ENCODE measurements at places on chromosomes 3 and 15.
A peak's percentile ranks its signal among the peaks of the same experiment; 100 is the strongest.

DNA sequence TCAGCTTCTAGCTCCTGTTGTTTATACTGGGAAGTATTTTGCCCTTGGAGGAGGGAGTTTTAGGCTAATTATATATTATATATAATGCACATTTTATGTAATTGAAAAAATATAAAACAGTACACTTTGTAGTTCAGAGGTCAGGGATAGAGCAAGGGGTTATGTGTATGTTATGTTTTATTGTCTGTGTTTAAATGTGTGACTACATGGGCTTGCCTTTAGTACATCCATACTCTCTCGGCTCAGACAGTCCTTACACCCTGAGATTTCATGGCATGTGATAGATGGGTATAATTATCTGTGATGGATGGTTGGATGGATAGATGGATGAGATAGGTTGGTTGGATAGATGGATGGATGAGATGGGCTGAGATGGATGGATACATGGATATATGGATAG lies 17.4 kb upstream of the ST3GAL6 start:
- no peak for DNase-seq

DNA sequence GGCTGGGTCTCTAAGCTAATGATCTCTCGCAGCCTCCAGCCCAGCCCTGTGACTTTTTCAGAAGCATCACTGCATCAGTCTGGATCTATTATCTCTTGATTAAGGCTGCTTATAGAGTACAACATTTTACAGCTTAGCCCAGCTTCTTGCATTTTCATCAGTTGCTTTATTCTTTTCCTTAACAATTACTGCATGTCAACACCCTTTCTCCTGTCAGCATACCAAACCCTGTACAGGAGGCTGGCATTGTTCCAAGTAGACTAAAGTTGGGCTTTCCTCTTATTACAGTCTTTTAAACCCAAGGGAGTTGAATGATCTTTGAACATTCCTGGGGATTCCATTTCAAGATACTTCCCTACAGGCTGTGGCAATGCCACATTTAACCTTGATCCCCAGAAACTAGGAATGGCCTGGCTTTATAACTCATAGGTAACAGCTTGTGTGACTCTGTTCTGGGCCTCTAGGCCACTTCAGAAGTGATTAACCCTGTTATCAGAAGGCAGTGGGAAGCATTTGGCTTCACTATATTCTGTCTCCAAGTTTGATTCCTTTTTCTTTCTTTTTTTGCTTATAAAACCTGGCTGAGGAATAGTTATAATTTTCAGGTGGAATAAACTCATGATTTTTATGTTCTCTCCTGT lies 182.9 kb downstream of the KCNMB2 start:
- DNase-seq: no peak

- no peak for DNase-seq
Observed at GRCh38 chr15:26477044-26477443, 295.8 kb downstream of the GABRB3 start.

DNA sequence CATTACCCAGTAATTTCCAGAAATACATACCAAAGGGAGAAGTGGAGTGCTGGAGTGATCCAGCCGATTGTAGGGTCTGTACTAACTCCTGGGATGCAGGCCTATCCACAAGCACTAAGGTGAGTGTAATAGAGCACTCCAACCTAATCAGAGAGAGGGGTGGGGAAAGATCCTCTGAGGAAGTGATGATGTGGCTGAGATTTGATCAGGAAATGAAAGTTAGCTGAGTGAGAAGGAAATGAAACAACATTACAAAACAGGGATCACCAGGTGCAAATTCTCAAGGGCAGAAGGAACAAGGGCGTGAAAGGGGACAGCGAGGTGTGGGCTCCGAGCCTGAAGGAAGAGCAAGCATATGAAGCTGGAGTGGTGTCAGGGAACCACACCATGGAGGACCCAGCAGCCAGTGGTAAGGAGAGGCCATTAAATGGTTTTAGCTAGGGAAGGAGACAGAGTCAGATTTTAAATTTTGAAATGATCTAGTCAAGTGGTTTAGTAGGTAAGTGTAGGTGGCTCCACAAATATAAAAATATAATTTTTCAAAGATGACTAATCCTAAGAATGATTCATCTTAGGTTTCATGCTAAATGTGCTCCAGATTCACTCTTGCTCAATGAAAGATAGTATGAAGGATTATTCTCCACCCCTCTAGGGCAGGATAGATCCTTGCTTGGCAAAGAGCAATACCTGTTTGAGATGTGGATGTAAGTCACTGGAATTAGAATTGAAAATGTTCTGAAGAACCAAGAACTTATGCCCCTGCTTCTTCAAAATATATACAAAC lies 348.7 kb downstream of the TBL1XR1 start:
- DNase-seq: no peak

GRCh38 chr3:101351829-101352228 lies 31.5 kb upstream of the IMPG2 start:
- DNase-seq: no peak

DNA sequence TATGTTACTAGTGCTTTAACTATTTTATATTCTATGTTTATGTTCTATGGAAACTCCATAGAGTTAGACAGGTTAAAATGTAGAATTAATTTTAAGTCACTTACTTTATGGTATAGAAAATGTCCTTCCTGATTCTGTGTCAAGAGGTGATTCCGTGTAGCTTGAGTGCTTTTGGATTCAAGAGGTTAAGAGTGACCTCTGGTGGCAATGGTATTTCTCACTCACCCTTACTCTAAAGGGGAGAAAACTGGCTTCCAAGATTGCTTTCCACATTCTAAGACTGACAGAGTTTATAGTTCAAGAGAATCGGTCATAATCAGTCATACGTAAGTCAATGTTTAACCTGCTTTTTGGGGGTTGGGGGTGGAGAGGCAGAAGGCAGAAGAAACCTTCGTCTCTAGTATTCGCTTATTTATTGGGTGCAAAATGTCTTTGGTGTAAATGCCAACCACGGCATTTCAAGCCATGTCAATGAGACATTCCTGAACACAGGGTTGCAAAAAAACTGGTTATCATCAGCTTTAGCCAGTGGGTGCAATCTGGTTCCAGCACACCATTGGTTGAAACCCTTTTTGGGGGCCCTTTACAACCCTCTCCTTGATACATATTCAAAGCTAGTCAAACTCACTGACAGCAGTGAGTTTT lies 92.0 kb upstream of the VGLL3 start:
- DNase-seq: no peak

DNA sequence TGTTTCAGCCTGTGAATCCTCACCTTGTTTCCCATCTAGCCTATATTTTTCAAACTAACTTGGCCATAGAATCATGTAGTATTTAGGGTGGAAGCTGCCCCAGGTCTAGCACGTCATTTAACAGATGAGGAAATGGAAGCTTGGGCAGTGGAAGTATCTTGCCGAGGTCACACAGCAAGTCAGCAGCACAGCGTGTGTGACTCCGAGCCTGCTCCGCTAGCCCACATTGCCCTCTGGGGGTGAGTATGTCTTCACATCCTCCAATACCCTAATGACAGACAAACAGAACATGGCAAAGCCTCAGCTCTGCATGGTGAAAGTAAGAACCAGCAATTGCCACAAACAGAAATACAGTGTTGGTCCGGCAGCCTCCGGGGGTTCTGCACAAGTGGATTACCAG lies 2.2 kb upstream of the CCR5 start:
- DNase-seq: peak; percentile 29

DNA sequence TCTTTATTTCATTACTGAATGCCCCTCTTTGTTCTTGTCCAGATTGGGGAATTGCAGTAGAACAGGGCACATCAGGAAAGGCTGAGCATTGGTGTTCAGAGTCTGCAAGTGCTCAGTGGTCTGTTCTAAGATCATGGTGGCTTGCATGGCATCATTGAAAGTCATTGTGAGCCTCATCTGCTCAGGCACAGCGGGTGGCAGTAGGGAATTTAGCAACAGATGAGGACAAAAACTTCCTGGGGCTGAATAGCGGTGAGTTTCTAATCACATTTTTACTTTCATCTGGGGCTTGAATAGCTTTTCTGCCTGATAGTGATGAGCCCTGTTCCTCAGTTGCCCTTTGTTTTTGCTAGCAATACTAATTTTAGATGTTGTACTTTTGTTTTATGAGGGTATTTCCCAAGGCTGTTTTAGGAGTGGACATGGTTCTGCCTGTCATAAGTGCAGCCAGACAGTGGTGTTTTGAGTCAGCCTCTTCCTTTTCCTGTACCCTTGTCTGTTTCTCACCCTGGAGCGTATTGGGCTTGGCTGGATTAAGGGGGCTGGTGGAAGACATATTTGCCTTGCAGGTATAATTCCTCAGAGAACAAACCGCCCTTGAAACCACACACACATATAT lies 127.2 kb upstream of the IL12A start:
- no peak for DNase-seq

DNA sequence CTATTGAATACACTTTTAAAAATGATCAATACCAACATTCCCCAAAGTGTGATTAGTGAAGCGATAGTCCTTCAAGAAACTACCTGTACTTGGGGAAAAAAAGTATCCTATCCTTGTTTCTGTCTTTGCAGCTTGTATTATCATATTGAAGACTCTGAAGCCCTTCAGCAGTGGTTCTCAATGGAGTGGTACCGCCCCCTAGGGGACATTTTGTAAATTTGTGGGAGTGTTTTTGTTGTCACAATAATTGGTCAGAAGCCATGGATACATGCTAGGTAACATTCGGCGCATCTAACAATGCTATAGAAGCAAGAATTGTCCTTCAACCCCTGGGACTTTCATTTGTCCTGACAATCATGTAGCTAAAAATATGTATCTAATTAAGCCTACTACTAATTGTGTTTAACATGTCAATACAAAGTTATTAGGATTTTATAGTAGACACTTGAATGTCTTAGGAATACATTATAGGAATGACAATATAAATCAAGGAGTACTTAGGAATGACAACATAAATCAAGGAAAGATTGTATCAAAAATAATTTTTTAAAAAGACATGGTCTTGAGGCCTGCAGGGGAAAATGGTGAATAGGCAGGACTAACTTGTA lies 53.7 kb downstream of the NMD3 start:
- DNase-seq: peak; percentile 51

DNA sequence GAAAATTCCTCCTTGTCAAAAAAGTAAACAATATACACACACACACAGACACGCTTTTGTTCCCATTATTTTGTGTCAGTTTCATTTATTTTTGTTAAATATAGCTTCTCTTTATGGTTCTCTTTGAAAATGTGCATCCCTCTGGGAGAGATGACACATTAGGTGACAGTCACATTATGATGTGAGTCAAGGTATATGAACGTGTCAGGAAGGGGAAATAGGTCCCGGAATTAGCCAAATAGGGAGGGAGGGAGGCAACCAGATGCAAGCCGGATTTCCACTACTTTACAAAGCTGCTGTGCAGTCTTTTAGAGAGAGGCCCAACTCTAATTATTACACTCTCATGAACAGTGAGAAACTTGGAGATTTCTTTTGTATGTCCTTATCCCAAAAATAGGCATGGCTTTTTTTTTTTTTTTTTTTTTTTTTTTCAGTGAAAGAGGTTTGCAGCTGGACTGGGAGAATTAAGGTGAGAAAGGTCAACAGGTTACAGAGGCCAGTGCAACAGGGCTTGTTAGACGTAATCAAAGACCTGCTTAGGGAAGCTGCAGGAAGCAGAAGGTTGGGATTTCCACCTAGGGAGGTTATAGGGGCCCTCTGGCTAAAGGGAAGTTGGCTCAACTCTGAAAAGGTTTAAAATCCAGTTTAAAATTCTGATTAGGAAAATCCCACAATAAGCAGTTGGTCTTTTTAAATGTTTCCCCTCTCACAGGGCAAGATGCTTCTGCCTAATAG lies 240.5 kb upstream of the UBE2E1 start:
- DNase-seq: no peak

GRCh38 chr3:44237665-44238064 lies 4.0 kb upstream of the TOPAZ1 start:
- no peak for DNase-seq

GRCh38 chr3:152466784-152467183 lies 198.1 kb downstream of the MBNL1 start:
- DNase-seq: no peak

- no peak for DNase-seq
Observed at GRCh38 chr3:15286022-15286421, 46.4 kb downstream of the SH3BP5 start.

- DNase-seq: no peak
Observed at GRCh38 chr3:62019906-62020305, 353.4 kb downstream of the FEZF2 start.

GRCh38 chr15:66733976-66734375 lies 31.9 kb downstream of the SMAD6 start:
- DNase-seq: no peak

DNA sequence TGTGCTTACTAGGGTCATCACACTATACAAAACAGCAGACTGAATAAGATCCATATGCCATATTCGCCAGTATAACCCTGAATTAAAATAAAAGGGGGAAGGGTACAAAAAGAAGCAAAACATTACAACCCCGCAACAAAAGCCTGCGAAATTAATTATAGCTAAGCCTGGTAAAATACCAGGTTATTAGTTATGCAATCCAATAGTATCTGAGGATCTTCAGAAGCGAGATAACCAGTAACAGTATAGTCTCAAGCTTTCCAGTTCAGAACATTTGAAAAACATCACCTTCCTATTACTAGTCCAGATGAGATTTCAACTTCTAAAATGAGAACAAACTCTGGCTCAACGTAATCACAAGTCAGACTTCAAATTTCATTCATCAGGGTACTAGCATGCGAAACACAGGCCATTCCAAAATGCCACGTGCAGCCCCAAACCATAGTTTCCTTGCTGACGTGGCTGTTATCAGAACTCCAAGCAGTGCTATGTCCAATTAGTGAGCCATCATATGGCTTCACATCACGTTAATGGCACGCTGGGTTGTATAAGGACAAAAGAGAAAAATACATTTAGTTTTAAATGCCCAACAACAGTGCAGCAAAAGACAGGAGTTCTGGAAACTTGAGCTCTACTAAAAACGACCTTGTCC lies 1.1 kb downstream of the SSR3 start:
- DNase-seq: no peak

DNA sequence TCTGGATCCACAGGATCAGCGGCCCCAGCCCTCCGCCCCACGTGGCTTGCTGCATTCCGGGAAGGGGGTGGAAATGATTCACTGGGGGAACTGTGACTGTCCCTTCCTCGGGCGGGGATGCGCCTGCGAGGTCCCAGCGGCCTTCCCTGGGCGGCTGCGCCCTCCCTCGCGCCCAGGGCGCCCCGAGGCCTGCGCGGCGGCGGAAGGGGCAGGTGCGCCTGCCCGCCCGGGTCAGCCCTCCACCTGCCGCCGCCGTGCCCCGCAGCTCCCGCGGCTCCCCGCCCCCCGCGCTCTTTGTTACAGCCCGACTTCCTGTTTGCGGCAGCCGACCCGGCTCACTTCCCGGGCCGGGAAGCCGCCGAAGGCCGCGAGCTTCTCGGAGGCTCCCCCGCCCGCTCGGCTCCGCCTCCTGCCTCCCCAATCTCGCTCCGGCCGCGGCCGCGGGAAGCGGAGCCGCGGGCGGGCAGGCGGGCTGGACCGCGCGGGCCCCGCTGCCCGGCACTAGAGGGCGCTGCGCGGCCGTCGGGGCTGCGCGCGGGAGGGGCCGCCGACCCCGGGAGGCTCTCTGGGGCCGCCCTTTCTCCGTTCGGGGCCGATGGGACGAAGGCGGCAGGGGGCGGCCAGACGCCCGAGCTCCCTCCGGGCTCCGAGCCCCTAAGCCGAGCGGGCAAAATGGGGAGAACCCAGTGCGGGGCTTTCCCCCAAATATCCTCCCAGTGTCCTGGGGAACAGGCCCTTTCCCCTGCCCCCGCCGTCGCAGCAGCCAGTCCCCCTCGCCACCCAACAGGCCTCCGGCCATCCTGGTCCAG lies 11.5 kb upstream of the CHAC1 start:
- DNase-seq: peak; percentile 42

- no peak for DNase-seq
Observed at GRCh38 chr15:74857082-74857655, 14.2 kb upstream of the ULK3 start.
